Tracheal epithelial cell (primary cell): ENCODE measurements at places on chromosomes 2 and 18. TPM values are rescaled to one million over a fixed set of nuclear protein-coding genes. Genes with fewer than 3 reads are reported as not detected.

Gene SPHKAP
- not detected in 2 replicates for total RNA-seq

Gene SLC38A11
- not detected in 2 replicates for total RNA-seq

Gene ZNF407
- 6.8 and 11.3 TPM in 2 replicates for total RNA-seq

Gene DUSP11
- 32.8 and 37.9 TPM in 2 replicates for total RNA-seq

Gene HSPD1
- 257 and 406 TPM in 2 replicates for total RNA-seq

Gene CCBE1
- 0.43 and 1.9 TPM in 2 replicates for total RNA-seq

Gene GALNT13
- 0.24 and 0.85 TPM in 2 replicates for total RNA-seq

Gene MC2R
- not detected in 2 replicates for total RNA-seq

Gene INPP1
- 6.0 and 7.5 TPM in 2 replicates for total RNA-seq
